ENCODE measurements at places on chromosomes 4 and X. TPM values are rescaled to one million over a fixed set of nuclear protein-coding genes. Genes with fewer than 3 reads are reported as not detected.

DNA sequence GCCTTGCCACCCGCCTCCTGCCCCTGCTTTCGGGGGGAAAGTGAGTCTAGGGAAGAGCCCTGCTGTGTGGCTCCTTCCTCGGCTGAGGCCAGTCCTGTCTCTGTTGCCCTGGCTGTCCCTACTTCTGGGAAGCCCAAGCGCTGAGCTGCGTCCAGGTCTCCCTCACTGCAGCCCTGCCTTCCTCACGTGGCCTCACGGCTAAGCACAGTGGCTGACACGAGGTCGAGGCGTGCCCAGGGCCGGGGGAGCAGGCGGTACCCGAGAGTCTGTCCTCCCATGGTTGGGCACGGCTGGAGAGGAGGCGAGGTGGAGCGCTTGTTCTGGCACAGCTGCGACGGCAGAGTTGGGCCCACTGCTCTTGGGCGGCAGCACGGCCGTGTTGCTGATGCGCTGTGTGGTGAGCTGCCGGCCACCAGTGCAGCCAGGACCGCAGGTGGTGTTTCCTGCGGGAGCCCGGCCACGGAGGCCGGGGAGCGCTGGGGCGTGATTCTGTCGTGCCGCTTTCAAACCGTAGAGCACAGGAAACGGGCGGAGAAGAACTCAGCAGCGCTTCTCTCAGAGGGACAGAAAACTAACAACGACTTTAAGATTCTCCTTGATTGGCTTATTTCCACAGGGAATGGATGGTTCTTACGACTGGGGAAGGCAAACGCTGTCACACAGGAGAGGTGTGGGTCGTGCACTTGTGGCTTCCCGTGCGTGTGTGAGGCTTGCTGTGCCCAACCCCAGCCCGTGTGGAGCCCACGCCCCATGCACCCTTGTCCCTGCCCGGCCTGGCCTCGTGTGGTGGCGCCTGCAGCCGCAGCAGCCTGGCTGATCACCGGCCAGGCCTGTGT, 21.3 kb downstream of the MAEA start:
- DNase-seq = no peak
- H3K4me3 ChIP-seq = no peak overlapping the region
- no peaks in the 10 kb centered on the region for H3K27me3 ChIP-seq
- peaks cover 39% of the 10 kb centered on the region for H3K4me1 ChIP-seq
- H3K36me3 ChIP-seq = peaks cover 40% of the 10 kb centered on the region

DNA sequence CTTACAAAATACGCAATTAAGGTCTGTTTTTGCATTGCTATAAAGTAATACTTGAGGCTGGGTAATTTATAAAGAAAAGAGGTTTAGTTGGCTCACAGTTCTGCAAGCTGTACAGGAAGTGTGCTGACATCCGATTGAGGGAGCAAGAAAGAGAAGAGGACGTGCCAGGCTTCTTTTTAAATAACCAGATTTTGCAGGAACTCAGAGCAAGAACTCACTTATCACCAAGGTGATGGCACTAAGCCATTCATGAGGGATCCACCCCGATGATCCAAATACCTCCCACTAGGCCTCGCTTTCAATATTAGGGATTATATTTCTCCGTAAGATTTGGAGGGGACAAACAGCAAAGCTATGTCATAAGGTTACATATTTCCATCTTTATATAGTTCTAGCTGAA, 456.7 kb downstream of the GLUD2 start:
- H3K27ac ChIP-seq = no peak overlapping the region
- no peak for DNase-seq
- H3K4me1 ChIP-seq = no peaks in the 10 kb centered on the region
- no peaks in the 10 kb centered on the region for H3K27me3 ChIP-seq

Gene TCEAL7
- 8.2 TPM for total RNA-seq

GRCh38 chrX:110159865-110160264, 157.0 kb downstream of the TMEM164 start:
- no peak overlapping the region for H3K27ac ChIP-seq
- H3K36me3 ChIP-seq = no peaks in the 10 kb centered on the region
- no peak for DNase-seq
- no peak overlapping the region for H3K4me3 ChIP-seq

All from esophagus muscularis mucosa (tissue), 4 donors.